ENCODE measurements at places on chromosomes 7 and 10.

DNA sequence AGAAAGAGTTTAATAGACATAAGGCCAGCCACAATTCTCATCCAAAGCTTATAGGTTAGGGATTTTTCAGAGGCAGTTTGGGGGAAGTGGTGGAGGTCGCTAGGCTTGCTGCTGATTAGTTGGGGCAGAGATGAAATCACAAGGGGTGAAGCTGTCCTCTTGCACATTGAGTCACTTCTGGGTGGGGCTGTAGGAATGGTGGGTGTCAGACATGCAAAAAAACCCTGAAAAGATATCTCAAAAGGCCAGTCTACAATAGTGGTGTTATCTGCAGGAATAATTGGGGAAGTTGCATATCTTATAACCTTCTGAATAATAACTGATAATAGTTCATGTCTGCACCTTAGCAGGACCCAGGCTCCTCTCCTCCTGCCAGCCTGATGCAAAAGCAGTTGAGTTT is 2.1 kb downstream of the FAM24B start:
- no peak for DNase-seq

DNA sequence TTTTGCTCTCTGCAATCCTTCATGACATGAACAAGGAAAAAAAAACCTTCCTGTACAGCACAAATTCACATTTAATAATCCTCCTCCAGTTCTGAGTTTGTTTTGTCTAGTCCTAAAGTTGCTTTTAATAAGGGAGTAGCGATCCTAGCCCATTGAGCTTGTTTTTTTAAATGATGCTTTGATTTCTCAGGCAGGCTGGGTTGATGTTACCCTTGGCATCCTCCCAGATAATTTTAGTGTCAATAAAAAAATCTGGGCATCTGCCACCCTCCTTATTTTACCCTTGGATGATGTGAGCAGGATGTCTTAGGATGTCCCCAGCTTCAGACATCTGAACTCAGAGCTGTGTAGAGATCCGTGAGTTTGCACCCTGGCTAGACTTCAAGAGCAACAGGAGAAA is 33.9 kb upstream of the PROSER2 start:
- DNase-seq: no peak

- DNase-seq: no peak
Observed at GRCh38 chr7:101764221-101764620, 53.2 kb upstream of the CUX1 start.

DNA sequence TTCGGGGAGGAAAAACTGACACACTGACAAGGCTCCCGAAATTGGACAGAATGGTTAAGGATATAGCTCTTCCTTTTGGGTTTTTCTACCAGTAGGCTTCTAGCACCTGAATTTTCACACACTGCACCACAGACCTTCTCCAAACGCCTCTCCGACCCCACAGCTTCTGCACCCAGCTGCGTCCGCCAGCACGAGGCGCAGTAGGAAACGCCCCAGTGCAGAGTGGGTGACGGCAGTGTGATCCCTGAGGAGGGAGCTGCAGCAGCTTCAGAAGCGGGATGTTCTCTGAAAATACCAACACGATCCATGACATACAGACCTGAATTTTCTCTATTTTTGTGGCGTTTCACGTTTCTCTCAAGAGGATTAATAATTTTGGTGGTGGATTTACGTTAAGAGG is 25.9 kb downstream of the HSPB1 start:
- no peak for DNase-seq

DNA sequence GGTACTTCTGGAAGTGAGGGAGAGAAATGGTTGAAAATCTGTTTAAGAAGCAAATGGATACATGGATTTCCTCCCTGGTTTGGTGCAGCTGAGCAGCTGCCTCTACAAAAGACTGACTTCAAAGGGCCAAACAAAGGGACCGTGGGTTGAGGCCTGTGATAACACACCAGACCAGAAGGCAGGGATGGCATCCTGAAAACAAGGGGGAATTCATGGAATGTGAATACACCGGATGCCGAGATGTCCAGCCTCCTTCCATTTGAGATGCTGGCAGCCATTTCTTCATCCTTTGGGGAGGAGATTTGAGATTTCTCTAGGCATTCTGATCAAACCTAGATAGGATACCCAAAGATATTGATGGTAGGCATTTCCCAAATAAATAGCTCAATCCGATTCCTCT is 36.9 kb downstream of the TAF3 start:
- no peak for DNase-seq

DNA sequence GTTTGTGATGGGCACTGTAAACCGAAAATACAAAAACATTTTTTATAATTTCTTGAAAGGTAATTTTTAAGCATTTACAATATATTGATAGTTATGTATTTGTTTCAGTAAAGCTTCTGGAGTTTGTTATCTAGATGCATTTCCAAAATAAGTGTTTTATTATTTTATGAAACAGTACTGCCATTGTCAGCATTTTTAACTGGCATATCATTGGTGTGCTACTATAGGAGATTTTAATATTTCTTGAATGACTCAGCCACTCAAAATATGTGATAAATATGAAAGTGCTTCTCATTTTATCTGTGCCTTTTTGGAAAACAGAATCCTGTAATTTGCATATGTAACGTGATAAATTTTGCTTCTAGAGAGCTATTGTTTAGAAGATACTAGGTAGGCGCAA is 97.9 kb downstream of the ANKIB1 start:
- DNase-seq: no peak

DNA sequence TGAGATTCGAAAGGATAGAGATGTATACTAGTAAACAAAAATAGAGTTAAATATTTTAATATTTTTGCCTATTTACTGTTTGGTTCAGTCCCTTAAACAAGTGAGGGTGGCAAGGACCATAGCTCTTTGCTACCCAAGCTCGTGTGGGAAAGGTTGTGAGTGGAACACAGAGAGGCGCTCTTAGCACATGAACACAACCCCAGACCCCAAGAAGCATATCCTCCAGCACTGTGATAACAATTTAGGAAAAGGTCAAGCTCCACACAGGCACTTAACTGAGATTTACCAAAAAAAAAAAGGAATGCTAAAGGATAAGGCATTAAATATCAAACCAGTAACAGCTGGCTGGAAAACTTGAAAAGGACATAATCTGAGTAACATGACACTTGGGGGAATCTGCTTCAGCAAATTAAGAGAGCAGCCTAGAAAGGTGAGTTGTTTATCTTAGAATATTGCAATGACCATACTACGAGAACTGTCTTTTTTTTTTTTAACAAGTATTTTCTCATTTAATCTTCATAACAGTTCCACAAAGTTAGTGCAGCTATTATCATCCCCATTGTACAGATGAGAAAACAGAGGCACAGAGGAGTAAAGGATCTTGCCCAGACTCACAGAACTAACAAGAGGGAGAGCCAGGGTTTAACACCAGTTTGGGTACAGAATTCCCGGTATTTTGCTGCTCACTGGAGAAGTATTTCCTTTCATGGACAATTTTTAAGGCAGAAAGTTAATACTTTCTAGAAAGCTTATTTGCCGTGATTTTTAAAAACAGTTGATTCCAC is 303.5 kb upstream of the AOAH start:
- no peak for DNase-seq

DNA sequence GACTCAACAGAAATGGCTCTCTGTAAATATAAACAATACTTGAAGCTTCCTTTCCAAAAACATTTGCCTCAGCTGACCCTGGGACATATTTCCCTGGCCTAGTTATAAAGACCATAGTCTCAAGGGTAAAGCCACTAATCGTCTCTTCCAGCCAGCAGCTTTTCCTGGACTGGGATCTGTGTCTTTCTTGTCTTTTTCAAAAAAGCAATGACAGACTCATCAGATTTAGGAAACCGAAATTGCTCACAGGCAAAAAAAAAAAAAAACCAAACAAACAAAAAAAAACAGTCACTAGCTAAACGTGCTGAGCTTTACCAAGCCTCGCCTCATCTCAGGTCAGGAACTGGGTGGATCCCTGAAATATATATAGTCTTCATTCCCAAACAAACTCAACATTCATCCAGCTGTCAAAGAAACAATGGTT is 23.5 kb downstream of the STN1 start:
- no peak for DNase-seq

DNA sequence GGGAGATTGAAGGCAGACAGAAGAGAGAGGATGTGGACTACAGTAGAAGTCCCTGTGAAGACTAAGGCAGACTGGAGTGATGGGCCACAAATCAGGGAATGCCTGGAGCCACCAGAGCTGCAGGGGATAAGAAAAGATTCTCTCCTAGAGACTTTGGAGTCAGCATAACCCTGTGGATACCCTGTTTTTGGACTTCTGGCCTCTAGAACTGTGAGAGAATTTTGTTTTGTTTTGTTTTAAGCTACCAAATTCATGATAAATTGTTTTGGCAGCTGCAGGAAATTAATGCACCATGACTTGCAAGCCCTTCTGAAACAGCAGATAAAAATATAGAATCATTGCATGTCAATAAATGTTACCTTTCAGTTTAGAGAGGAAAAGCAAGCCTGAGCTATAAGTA is 41.3 kb downstream of the INHBA start:
- no peak for DNase-seq

DNA sequence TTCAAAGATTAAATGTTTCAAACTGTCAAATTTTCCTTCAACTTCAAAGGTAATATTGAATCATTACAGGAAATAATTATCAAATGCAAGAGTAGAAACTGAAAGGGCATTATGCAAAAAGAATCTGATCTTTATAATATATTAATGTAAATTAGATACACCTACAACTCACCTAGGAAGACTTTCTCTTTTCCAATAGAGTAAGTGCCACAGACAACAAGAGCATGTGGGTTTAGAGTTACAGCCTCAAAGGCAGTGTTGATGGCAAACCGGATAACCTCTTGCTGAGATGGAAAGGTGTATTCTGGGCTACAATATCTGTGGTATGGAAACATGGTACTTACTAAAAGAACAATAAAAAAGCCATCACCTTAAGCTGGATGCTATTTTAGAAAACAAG is 11.7 kb downstream of the DCLRE1A start:
- no peak for DNase-seq

DNA sequence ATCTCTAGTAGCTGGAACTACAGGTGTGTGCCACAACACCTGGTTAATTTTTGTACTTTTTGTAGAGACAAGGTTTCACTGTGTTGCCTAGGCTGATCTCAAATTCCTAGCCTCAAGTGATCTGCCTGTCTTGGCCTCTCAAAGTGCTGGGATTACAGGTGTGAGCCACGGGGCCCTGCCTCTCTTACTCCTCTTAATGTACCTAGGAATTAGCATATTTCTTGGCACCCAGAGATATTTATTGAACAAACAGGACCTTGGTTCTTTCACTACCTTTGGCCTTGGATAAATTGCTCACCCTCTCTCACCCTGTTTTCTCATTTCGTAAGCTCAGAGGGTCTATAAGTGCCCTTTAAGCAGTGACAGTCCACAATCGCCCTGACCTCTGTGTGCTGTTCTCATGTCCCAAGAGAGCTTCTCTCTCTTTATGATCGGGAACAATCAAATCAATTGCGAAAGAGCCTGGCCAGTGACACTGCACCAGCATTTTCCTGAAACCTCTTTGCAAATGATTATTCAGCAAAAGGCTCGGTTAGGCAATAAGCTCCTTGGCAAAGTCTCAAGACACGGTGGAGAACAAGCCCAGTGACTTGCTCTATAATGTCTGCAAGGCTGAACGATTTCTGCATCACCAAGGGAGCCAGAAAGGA is 117.7 kb downstream of the APBB1IP start:
- no peak for DNase-seq

DNA sequence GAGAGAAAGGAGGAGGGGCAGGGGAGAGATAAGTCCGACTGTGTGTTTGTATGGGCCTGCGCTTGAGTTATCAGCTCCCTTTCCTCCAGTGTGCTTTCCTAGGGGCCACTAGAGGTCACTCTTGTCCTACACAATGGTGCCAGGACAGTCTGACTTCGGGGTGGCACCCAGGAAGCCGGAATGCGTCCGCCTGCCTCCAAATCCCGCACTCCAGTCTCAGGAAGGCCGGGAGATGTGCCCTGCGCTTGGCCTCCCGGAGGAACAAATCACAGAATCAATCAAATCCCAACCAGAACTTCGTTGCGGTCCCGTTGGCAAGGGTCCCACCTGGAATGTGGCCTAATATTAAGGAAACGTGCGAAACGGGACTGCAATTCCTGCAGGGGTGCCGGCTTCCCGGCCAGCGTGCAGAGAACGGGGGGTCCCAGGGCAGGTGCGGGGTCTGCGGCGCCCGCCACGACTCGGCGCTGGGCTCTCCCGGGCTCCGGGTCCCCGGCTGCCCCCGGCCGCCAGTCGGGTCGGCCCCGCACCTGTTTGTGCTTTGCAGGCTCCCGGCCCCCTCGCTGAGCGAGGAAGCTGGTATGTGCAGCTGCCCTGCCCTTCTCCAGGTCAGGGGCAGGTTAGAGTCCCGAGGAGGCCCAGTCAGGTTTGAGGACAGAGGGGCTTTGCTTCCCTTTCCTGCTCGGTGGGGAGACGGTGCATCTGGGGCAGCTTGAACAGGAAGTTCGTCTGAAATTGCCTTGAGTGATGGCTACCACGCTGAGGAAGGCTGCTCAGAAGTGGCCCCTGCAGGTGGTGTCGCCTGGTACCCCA is 21.0 kb upstream of the HPS1 start:
- DNase-seq: peak; percentile 80

GRCh38 chr7:78765943-78766729 is 687.3 kb downstream of the MAGI2 start:
- no peak for DNase-seq

GRCh38 chr10:45253183-45253914 is 62.1 kb downstream of the OR13A1 start:
- DNase-seq: no peak

DNA sequence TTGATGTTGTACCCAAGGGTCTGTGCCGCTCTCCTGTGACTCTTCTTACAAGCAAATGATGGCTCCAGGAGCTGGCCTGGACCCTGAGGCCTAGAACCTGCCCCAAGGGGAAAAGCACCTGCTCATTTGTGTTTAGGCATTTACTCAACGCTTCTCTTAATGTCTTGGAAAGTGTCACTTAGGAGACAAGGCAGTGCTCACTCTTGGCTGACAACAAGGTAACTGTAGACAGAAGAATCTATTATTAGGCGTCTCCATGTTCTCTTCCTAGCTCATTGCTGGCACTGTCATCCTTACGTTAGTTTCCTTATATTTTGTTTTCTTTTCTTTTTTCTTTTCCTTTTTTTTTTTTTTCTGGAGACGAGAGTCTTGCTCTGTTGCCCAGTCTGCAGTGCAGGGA is 38.1 kb upstream of the SUN1 start:
- no peak for DNase-seq

- DNase-seq: no peak
Observed at GRCh38 chr10:32646535-32646934, 200.6 kb downstream of the CCDC7 start.

GRCh38 chr10:351770-352334 is 216.6 kb downstream of the ZMYND11 start:
- DNase-seq: no peak

- peak; percentile 40 for DNase-seq
Observed at GRCh38 chr7:22607180-22607579, 107.2 kb upstream of the STEAP1B start.

GRCh38 chr10:48487244-48487643 is 117.6 kb downstream of the ARHGAP22 start:
- no peak for DNase-seq

DNA sequence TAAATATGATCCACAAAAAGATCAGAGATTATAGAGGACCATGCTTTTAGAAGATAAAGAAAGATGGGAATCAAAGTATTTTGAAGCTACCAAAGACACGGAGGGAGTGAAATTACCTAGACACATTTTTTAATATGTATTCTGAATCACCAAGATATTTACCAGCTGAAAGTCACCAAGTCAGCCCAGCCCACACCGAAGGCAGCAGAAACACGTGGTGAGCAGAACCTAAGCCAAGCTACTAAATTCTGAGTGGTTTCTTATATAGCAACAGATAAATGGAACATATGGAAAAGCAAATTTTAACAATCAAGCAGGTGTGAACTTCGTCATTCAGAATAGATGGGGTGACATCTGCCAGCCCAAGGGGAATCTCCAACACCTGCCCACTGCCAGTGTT is 134.7 kb upstream of the AKR1E2 start:
- no peak for DNase-seq

GRCh38 chr7:2016761-2017480 is 215.8 kb downstream of the MAD1L1 start:
- DNase-seq: no peak

All from HFF-Myc (cell line).